ENCODE measurements at places on chromosomes 5 and 9. TPM values are rescaled to one million over a fixed set of nuclear protein-coding genes. Genes with fewer than 3 reads are reported as not detected.

Gene MYORG
- total RNA-seq, result 1.3 TPM

Gene FAM151B
- total RNA-seq, result 4.9 TPM

Gene NRARP
- 2.1 TPM for total RNA-seq

Gene PTGDS
- total RNA-seq, result 123 TPM

Gene FCN2
- not detected for total RNA-seq

Gene AJM1
- total RNA-seq, result 4.5 TPM

Gene MEIKIN
- not detected for total RNA-seq

Gene TRPM6
- not detected for total RNA-seq

Gene ANKRA2
- total RNA-seq, result 19.7 TPM

Gene FOXD4L3
- total RNA-seq, result not detected

Gene C5orf47
- not detected for total RNA-seq

Gene PAEP
- total RNA-seq, result not detected

Gene GABBR2
- total RNA-seq, result not detected

Gene NUTM2G
- not detected for total RNA-seq

Gene GPX8
- 139 TPM for total RNA-seq

Gene F2R
- total RNA-seq, result 113 TPM

- H3K36me3 ChIP-seq, result no peaks in the 10 kb centered on the region
- DNase-seq, result no peak
These were observed 242.6 kb downstream of the KIAA0825 start for GRCh38 chr5:94375801-94376200.

DNA sequence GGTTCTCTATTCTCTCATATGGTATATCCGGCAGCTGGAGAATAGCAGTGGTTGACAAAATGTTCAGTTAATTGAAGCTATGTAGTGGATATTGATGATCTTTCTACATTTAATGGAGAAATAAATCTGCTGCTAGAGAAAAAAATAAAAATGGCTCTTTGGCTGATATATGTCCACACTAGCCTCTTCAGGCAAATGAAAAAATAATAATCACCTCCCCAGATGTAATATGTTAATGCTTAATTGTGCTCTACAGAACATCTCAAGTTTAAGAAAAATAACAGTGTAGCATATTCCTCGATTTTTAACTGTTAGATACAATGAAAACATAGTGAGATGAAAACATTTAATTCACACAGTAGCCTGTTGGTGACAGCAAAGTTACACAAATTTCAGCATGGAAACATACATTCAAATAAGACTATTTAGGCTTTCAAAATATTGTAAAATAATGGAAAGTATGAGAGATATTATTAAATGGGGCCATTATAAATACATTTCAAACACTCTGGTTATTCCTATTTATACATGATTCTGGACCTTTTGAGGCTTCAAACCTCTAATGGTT, 543.0 kb downstream of the MAT2B start:
- no peak overlapping the region for H3K27ac ChIP-seq
- DNase-seq, result no peak
- no peaks in the 10 kb centered on the region for H3K27me3 ChIP-seq
- no peaks in the 10 kb centered on the region for H3K4me1 ChIP-seq
- no peaks in the 10 kb centered on the region for H3K36me3 ChIP-seq

GRCh38 chr9:6999794-7000193, 242.0 kb downstream of the KDM4C start:
- no peak overlapping the region for H3K4me3 ChIP-seq
- H3K27me3 ChIP-seq, result no peaks in the 10 kb centered on the region
- no peak for DNase-seq
- H3K36me3 ChIP-seq, result peaks cover 7% of the 10 kb centered on the region
- H3K4me1 ChIP-seq, result peaks cover 6% of the 10 kb centered on the region
- no peak overlapping the region for H3K27ac ChIP-seq

- H3K27ac ChIP-seq, result peak overlapping the region; percentile 38
- peaks cover 38% of the 10 kb centered on the region for H3K4me1 ChIP-seq
- peaks cover 31% of the 10 kb centered on the region for H3K36me3 ChIP-seq
These were observed 61.6 kb downstream of the FNBP1 start for GRCh38 chr9:129981180-129981907.

DNA sequence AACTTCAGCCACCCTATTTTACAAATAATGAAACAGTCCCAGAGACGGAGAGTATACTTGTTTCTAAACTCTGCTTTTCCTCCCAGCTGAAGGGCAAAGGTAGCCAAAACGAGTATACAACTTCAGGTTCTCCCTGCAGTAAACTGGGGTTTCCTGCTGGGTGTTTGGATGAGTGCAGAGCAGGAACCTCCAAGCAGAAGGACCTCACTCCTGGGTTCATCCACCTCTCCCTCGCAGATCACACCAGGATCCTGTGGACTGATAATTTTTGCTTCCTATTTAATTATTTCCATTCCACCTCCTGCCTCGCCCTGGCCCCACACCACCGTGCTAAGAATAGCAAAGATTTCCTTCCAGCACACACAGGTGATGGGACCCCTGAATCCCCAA, 2.0 kb upstream of the FOXB2 start:
- DNase-seq, result peak; percentile 25
- H3K27me3 ChIP-seq, result peaks cover 91% of the 10 kb centered on the region
- no peak overlapping the region for H3K27ac ChIP-seq
- peaks cover 47% of the 10 kb centered on the region for H3K4me1 ChIP-seq

- peaks cover 12% of the 10 kb centered on the region for H3K36me3 ChIP-seq
- peaks cover 5% of the 10 kb centered on the region for H3K4me1 ChIP-seq
- DNase-seq, result no peak
- no peak overlapping the region for H3K4me3 ChIP-seq
- no peak overlapping the region for H3K27ac ChIP-seq
These were observed 25.1 kb downstream of the EXD3 start for GRCh38 chr9:137397675-137398423.

DNA sequence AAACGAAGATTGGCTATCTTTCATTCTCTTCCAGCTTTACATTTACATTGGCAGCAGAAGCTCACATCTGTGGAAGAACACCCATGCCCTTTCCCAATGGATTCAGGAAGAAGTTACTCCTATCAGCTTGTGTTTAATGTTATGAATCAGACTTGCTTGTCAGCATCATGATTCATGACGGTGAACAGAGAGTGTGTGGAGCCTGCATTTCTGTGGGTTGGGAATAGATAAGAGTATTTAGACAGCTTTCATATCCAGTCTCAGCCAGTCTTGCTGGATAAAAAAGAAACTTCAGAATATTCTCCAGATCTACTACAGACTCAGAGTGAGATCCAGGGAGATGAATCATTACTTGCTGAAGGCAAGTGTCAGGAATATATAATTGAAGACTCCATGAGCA, 812.9 kb upstream of the ZNF608 start:
- no peak overlapping the region for H3K4me3 ChIP-seq
- peaks cover 39% of the 10 kb centered on the region for H3K4me1 ChIP-seq
- H3K27ac ChIP-seq, result peak overlapping the region; percentile 64
- H3K27me3 ChIP-seq, result no peaks in the 10 kb centered on the region
- H3K36me3 ChIP-seq, result no peaks in the 10 kb centered on the region
- DNase-seq, result no peak

DNA sequence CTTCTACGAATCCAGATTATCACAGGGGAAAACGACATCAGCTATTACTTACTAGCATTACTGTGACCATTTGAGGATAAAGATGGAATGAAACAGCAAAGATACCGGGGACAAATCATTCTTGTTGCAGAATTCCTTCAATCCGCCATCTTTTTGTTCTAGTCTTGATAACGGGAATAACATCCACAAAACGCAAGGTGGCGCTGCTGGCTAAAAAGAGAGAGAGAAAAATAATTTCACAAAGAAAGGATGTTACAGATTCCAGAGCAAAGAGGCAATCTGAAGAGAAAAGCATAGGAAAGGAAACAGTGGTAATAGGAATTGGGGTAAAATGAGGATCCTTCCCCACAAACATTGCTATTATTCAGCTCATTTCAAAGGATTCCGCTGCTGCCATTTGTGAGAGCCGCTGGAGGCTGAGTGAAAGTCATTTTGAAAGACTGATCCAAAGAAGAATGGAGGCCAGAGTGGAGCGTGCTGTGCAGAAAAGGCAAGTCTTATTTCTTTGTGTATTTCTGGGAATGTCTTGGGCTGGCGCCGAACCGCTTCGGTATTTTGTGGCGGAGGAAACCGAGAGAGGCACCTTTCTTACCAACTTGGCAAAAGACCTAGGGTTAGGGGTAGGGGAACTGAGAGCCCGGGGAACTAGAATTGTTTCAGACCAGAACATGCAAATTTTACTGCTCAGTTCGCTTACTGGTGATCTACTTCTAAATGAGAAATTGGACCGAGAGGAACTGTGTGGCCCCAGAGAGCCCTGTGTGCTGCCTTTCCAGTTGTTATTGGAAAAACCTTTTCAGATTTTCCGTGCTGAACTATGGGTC, at the start of gene PCDHB7:
TSS of gene PCDHB7 (plus strand) at position 264 of the 824 bp plus-strand sequence. CDS start at position 456, 192 bp downstream.
- H3K36me3 ChIP-seq, result peaks cover 10% of the 10 kb centered on the region
- H3K27me3 ChIP-seq, result no peaks in the 10 kb centered on the region
- no peak for DNase-seq
- H3K27ac ChIP-seq, result no peak within 1 kb of the TSS

DNA sequence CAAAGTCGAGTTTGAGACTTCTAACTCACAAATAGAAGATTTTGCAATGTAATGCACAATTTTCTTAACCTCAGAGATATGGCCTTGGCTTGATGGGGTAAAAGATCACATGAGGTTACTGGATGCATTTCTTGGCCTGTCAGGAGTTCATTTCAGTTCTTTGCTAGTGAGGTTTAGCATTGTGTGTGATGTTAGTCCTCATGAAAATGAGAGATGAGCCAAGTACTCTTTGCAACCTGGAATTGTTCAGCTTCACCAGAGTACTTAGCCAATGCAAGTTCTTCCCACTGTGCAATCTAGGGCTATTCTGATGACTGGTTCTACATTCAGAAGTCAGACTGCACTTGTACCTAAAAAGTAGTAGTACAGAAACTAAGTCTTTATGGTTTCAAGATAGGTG, 24.9 kb downstream of the GNAQ start:
- H3K36me3 ChIP-seq, result no peaks in the 10 kb centered on the region
- no peaks in the 10 kb centered on the region for H3K27me3 ChIP-seq
- H3K4me1 ChIP-seq, result peaks cover 59% of the 10 kb centered on the region
- H3K27ac ChIP-seq, result no peak overlapping the region

DNA sequence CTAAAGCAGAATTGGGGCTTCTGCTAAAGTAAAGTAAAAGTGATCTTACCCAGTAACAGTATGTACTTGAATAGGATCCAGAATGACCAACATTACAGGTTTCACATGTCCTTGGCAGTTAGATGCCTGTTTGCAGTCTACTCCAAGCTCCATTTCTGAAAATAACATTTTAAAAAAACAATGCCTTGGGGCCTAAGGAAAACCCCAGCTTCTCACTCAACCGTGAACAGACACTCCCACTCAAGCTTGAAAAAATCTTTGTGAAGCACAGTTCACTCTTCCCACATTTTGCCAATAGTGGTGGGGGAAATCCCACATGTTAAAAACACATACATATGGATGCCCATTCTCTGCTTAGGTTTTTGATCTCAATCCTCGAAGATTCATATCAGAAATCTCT, 304.1 kb downstream of the ARRDC3 start:
- peaks cover 2% of the 10 kb centered on the region for H3K36me3 ChIP-seq
- H3K4me1 ChIP-seq, result peaks cover 13% of the 10 kb centered on the region
- no peak for DNase-seq
- no peak overlapping the region for H3K27ac ChIP-seq

GRCh38 chr5:181204826-181205760, at the start of gene TRIM7:
Gene TRIM7 (minus strand): TSS chr5:181205196. CDS start chr5:181205110, 86 bp downstream.
- H3K27ac ChIP-seq, result peak within 1 kb of the TSS; percentile 93
- H3K27me3 ChIP-seq, result no peaks in the 10 kb centered on the region
- H3K36me3 ChIP-seq, result no peaks in the 10 kb centered on the region
- DNase-seq, result peak; percentile 86

DNA sequence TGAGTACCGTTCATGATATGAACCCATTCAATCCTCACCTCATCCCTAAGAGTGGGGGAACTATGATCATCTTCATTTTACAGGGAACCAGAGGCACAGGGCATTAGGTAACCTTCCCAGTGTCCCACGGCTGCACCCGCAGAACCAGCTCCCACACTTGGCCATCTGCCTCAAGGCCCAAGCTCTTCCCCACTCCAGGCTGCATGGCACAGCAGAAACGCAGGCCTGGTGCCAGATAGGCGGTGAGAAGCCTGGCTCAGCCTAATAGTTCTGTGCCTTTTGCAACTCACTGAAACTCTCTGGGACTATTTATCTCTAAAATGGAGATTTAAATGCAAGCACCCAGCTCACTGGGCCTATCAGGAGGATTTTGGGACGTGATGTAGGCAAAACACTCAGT, 90.8 kb upstream of the ZNF618 start:
- peaks cover 68% of the 10 kb centered on the region for H3K27me3 ChIP-seq
- no peak overlapping the region for H3K4me3 ChIP-seq
- no peak for DNase-seq
- no peaks in the 10 kb centered on the region for H3K4me1 ChIP-seq
- H3K27ac ChIP-seq, result no peak overlapping the region

- H3K27me3 ChIP-seq, result no peaks in the 10 kb centered on the region
- DNase-seq, result peak; percentile 36
- H3K27ac ChIP-seq, result peak overlapping the region; percentile 95
- peaks cover 38% of the 10 kb centered on the region for H3K4me1 ChIP-seq
- peaks cover 3% of the 10 kb centered on the region for H3K36me3 ChIP-seq
- H3K4me3 ChIP-seq, result peak overlapping the region; percentile 74
These were observed 603.0 kb downstream of the BNC2 start for GRCh38 chr9:16267281-16268066.

DNA sequence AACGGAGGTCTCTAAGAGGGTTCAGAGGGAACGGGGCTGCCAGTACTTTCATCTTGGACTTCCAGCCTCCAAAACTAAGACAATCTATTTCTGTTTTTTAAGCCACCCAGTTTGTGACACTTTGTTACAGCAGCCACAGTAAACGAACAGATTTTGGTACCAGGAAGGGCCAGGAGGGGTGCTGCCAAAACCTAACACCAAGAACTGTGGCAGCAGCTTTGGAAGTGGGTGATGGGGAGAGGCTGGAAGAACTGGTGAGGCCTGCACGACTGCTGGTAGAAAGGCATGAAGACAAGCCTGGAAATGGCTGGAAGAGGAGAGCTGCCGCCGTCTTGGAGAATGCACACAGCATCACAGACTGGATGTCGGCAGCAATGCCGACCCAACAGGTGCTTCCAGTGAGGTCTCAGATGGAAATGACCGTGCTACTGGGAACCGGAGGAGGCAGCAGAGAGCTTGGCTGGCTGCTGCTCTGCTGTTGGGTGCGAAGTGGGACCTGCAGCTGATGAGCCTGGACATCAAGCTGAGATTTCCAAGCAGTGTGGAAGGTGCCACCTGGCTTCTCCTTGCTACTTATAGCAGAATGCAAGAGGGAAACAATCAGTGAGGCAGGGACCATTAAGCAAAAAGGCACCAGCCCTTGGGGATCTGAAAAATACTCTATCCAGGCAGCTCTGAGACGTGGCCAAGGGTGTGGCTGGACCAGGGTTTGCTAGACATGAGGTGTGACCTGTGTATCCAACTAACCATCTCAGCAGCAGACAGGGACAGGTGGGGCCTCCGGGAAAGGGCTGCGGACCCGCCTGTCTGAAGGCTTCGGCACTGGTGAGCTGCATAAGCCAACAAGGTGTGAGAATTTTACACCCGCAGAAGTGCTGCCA, 4.7 kb upstream of the TMEM210 start:
- no peak overlapping the region for H3K27ac ChIP-seq
- no peaks in the 10 kb centered on the region for H3K27me3 ChIP-seq
- no peak for DNase-seq
- H3K36me3 ChIP-seq, result peaks cover 7% of the 10 kb centered on the region
- H3K4me3 ChIP-seq, result no peak overlapping the region

GRCh38 chr5:115325296-115325959, 29.0 kb upstream of the CCDC112 start:
- DNase-seq, result no peak
- H3K36me3 ChIP-seq, result no peaks in the 10 kb centered on the region
- peaks cover 15% of the 10 kb centered on the region for H3K27me3 ChIP-seq
- H3K4me3 ChIP-seq, result no peak overlapping the region
- no peak overlapping the region for H3K27ac ChIP-seq

Measured in osteocyte (in vitro differentiated cells).